ENCODE measurements at places on chromosomes 4 and X.

GRCh38 chrX:150572206-150572605, 3.8 kb downstream of the MTM1 start:
- no peak for DNase-seq

- DNase-seq: no peak
Measured at GRCh38 chr4:75675004-75675531, 1.9 kb upstream of the G3BP2 start.

GRCh38 chrX:13770013-13770535, 35.5 kb downstream of the OFD1 start:
- no peak for DNase-seq

- no peak for DNase-seq
Measured at GRCh38 chrX:128518508-128518907, 466.3 kb upstream of the ACTRT1 start.

DNA sequence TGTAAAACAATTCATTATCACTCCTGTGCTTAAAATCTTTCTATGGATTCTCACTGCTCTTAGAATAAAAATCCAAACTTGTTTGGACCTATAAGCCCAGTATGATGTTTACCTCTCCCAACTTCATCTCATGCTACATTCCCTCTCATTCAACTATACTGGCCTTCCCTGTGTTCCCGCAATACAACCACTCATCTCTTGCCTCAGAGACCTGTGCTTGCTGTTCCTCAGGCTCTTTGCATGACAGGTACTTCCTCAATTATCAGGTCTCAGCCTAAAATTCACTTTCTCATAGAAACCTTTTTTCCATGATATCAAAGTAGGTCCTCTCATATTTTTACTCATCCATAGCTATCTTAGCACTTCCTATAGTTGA, 71.7 kb downstream of the ENOX2 start:
- DNase-seq: no peak

DNA sequence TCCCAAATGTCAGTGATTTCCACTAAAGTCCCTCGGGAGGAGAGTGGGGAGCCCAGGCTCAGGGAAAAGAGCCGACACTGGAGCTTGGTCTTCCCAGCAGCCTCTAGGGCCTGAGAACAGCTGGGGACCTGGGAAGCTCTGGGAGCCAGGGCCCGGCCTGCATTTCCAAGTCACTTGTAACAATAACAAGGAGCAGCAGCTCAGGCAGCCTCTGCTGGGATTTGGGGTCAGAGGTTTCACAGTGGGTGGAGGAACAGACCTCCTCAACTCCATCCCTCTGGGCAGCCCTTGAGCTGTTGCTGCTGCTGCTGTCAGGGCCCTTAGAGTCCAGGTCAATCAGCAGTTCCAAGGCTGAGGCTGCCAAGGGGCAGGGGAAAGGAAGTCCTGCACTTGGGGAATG, 11.1 kb downstream of the STARD8 start:
- no peak for DNase-seq

DNA sequence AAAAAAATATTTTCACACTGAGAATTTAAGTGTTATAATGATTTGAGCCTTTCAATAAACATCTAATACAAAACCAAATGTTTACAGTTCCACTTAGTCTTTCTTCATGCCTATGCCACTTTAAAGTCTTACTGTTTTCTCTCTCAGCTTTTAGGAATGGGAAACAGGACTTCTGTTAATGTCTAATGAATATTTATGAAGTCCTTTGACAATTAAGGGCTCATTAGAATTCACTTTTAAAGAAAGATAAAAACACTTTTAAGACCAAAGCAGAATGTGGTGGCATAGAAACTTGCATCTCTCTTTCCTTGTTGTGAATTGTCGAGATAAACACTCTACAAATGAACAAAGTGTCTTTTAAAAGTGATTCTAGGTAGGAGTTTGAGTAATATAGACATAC, 315.9 kb downstream of the BMPR1B start:
- DNase-seq: no peak

GRCh38 chr4:159126716-159127115, 23.8 kb downstream of the RAPGEF2 start:
- DNase-seq: no peak

DNA sequence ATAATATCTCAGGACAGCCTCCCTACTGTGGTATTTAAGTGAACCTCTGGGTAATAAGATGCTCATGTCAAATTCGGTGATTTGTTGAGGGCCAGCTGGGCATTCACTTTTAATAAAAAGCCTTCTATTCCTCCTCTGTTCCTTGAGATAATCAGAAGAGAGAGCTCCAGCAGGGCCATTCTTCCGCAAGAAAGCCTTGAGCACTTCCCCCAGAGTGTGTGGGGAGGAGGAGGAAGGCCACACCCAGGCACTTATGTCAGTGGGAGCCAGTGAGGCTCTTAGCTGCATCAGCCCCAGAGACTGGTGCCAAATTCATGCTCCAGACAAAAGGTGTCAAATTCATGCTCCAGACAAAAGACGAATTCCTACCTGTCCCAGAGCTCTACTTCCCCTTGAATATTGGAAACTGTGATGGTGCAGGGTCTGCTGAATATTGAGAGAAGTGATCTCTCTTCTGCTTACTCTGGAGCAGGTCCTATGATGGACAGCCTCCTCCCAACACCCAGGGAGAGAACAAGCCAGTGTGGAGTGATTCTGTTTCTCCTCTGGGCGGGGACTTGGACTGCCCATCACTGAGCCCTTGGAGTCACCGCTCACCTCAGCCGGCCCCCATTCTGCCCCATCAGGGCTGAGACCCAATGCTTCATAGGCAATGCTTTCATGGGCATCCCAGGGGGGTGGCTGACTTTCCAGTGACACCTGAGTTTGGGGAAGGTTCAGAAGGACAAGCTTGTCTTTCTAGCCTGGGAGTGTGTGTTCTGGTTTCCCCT, 68.1 kb downstream of the FHDC1 start:
- DNase-seq: no peak

DNA sequence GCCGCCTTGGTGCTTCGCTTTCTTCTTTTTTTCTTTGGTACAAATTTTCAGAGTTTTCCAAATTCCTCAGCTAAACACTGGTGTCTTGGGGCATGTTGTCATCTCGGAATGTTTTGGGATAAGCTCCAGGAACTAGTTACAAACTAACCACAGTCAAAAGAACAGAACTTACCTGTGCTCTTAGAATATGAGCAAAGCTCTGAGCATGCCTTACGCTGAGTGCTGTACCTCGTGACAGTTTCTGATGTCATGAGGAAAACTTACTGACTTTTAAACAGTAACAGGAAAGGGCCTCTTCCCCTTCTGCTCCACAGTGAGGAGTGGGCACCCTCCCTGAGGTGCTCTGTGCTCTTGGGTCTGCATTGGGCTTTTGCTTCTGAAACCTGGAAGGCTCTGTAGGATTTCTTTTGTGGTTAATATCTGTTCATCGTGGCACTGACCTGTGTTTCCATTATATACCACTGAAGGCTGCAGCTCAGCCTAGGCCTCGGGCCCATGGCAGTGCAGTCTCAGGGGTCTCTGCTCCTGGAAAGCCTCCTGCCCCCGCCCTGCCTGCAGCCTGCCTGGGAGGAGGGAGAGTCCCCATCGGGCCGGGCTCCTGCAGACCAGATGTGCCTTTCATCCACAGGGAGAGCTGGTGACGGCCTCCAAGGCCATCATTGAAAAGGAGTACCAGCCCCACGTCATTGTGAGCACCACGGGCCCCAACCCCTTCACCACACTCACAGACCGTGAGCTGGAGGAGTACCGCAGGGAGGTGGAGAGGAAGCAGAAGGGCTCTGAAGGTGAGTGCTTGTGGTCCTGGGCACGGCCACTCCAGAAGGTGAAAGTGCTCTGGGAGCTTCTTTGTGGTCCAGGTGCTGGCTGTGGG, 48.7 kb downstream of the NOP14 start:
- no peak for DNase-seq

DNA sequence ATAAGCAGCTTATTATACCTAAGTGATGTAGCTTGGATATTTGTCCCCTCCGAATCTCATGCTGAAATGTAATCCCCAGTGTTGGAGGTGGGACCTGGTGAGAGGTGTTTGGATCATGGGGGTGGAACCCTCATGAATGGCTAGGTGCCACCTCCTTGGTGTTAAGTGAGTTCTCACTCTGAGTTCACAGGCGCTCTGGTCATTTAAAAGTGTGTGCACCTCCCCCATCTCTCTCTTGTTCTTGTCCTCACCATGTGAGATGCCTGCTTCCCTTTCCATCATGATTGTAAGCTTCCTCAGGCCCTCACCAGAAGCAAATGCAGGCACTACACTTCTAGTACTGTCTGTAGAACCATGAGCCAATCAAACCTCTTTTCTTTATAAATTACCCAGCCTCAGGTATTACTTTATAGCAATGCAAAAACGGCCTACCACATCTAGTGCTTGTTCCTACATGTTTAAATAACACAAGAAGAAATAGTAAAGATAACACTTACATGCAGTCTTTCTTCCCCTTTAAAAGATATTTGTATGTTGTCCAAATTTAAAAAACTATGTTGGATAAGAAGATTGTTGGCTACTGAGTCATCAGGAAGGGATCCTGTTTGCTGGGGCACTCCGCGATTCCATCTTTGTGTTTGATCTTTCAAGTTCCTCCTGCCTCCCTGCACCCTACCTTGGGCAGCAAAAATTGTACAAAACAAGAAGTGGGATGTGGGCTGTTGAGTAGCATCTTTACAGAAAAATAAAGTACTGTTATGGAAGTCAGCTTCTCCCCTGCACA, 29.7 kb downstream of the PPP1R2C start:
- DNase-seq: no peak

DNA sequence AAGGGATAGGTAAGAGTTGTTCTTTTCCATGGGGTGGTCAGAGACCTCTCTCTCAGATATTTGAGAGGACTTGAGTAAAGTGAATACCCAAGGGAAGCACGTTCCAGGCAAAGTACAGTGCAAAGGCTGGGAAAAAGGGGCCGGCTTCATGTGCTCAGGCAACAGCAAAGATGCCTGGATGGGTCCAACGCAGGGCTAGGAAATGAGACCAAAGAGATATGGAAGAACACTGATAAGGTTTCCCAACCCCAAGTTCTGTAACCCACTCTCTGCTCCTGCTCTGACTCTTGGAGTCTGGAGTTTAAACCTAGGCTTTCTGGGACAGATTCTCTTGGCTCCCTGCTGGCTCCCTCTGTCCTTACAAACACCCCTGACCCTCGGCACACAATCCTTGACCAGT, 36.2 kb upstream of the PROM1 start:
- no peak for DNase-seq

DNA sequence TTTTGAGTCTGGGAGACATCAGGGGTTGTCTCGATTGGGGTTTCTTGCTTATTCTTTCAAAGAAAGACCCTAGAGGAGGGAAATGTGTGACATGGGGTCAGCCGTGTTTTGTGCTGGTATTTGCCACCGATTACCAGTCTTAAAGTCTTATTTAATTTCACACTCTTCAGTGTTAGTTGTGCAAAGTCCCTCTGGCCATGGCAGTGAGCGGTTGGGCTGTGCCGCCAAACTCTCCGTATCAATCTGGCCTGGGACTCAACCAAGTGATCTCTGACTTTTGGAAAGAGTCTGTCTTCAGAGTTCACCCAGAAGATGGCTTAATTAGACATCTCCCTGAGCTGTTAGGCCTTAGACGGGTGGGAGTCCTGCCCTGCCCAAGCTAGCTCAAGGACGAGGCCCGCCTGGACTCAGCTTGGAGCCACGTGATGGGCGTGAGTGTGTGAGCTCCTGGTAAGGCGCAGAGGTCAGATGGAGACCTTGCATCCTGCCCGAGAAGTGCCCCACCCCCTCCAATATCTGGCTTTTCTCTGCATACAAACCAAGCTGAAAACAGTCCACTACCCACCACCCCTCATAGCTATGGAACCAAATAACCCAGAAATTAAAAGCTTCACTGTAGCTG, 3.8 kb upstream of the PITX2 start:
- no peak for DNase-seq

- peak; percentile 15 for DNase-seq
Measured at GRCh38 chrX:119880552-119881437, 9.2 kb downstream of the NDUFA1 start.

GRCh38 chr4:109429545-109429944, 4.1 kb upstream of the SEC24B start:
- no peak for DNase-seq

GRCh38 chrX:50100188-50100587, 100.6 kb downstream of the AKAP4 start:
- no peak for DNase-seq

- DNase-seq: no peak
Measured at GRCh38 chr4:171067422-171067821, 745.8 kb upstream of the GALNTL6 start.

GRCh38 chrX:47573341-47574075, 8.7 kb upstream of the TIMP1 start:
- no peak for DNase-seq

DNA sequence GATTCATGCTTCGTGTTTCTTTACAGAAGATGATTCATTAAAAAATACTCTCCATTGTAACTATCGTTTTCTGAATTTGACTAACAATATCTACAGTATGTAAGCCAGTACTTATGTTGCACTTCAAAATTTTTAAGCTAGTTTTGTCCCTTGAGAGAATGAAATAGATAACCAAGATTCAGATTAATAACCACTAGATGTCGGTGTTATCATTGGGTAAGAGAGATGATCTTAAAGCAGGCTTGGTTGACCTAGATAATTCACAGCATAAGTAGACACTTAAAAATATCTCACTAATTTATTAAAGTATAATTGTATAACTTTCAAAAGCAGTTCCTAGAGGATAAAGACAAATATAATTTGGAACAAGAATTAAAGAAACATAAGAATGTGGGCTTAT, 430.9 kb downstream of the C4orf33 start:
- no peak for DNase-seq

DNA sequence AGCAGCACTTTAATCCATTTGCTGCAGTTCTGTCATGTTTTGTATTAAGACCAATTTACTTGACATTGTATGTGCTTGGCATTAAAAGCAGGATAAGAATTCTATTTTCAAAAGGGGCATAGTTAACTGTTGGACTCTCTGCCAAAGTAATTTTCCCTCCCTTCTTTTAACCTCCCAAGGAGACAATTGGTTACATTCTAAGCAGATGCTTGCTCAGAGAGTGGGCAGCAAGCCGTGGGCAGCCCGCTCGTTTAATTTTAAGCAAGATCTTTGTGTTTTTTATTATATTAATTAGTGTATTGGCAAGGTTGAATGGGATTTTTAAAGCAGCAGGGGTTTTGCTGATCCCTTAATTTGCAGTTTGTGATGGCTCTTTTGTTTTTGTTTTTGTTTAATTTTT, 37.1 kb upstream of the KLHL8 start:
- DNase-seq: no peak

GRCh38 chr4:112589206-112589605, 47.5 kb downstream of the ZGRF1 start:
- DNase-seq: no peak

DNA sequence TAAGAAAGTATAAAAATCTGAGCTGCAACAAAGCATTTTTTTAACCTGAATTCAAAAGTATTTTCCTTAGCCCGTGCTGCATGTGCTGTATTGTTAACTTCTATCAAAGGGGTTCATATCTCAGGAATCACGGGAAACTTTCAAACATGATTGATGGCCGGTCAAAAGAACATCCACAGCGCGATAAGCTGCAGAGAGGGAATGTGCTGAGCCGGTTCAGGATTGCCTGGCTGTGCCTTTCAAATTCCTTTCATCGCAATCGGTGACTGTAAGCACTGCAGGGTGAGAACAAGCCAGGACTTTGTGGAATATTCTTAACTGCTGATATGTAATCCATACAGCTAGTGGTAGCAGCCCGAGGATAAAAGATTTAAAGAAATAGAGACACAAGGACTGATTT, 210.9 kb upstream of the NOCT start:
- DNase-seq: no peak
